Omental fat pad (tissue), 4 donors: ENCODE measurements at places on chromosomes 12 and 14. TPM values are rescaled to one million over a fixed set of nuclear protein-coding genes. Genes with fewer than 3 reads are reported as not detected.

MYL2 gene
- not detected for total RNA-seq

DNA sequence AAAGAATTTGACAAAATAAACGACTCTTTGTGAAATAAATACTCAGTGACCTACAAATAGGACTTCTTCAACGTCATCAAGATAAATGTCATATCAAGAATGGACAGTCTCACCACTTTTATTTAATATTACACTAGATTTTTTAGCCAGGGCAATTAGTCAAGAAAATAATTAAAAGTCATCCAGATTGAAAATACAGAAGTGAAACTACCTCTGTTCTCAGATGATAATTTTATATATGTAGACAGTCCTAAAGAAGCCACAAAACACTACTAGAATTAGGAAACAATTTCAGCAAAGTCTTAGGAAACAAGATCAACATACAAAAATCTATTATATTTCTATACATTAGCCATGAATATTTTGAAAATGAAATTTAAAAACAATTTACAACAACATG lies 689.6 kb upstream of the SEL1L start:
- DNase-seq = no peak

DNA sequence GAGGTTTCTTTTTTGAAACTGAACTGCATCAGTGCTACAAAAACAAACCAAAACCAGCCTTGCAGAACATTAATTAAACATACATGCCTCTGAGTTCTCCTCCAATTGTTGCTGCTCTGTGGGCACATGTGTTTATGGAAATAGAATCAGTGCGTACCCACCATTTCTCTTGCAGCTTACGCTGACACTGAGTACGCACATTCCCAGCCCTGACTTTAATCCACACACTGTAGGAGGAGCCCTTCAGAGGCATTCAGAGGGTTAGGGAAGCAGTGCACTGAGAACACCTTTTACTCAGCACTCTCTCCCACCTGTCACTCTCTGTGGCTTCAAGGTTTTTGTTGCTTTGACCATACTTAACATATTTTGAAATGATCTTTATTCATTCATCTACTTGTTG lies 250.5 kb upstream of the PWP1 start:
- DNase-seq = no peak

NAB2 gene
- total RNA-seq = 15.3 TPM

DBX2 gene
- 3.8 TPM for total RNA-seq

- no peak for DNase-seq
Observed at GRCh38 chr14:55722054-55722453, 142.0 kb downstream of the KTN1 start.

DNA sequence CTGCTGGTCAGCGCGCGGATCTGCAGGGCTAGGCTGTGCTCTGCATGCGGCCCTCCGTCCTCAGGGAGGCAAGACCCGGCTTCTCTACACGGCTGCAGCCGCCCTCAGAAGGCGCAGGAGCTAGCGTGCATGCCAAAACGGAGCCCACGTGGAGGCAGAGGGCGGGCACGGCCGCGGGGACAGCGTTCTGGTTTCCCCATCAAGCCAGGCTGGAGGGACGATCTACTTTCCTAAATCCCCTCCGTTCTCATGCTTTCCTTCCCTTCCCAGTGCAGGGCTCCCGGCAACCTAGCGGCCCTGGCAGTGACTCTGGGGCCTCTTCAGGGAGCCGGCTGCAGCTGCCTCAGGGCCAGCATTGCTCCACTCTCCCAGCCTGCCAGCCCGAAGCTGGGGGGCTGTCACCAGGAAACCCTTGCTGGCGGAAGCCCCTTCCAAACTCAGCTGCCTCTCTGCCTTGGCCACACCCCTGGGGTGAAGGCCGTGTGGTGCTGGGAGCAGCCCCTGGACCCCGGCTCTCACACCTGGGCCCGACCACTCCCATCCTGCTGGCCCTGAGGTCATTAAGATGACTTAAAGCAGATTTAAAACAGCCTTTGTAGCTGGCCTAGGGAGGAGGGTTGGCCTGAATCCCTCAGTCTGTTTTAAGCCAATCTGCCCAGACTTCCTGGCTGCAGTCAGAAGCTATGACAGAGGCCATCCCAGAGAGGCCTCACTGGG lies 9.2 kb upstream of the GOLGA3 start:
- DNase-seq = no peak

GRCh38 chr12:63792338-63792737 lies 12.6 kb downstream of the RXYLT1 start:
- no peak for DNase-seq

- no peak for DNase-seq
Observed at GRCh38 chr12:117277875-117278274, 83.6 kb downstream of the NOS1 start.

DYRK2 gene
- total RNA-seq = 23.4 TPM

GRCh38 chr12:23502259-23502658 lies 447.2 kb downstream of the SOX5 start:
- DNase-seq = no peak

KCNC2 gene
- total RNA-seq = not detected

DNA sequence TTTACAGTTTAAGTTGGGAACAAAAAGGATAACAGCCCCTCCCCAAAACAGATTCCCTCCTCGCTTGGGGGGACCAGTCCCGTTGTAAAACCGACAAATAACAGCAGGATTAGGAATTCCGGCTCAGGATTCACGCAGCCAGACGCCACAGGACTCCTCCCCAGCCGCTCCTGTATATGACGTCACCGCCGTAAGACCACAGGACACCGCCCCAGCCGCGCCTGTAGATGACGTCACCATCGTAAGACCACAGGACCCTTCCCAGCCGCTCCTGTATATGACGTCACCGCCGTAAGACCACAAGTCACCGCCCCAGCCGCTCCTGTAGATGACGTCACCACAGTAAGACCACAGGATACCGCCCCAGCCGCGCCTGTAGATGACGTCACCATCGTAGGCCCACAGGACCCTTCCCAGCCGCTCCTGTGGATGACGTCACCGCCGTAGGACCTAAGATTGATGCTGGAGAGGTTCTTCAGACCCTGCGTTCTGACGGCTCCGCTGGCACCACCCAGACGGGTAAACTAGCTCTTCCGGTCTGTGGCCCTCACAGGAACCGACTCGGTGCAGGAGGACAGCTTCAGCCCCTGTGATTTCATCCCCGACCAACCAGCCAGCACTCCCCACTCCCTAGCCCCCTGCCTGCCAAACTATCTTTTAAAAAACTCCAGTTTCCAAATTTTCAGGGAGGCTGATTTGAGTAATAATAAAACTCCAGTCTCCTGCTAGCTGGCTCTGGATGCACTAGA lies 43.9 kb upstream of the FBRSL1 start:
- DNase-seq = peak; percentile 59

GRCh38 chr14:99350751-99351150 lies 78.8 kb upstream of the BCL11B start:
- DNase-seq = no peak

GRCh38 chr12:100860611-100861010 lies 66.0 kb downstream of the ANO4 start:
- DNase-seq = no peak

GRCh38 chr14:24253936-24254335 lies 9.0 kb downstream of the TGM1 start:
- DNase-seq = no peak

GRCh38 chr12:68119724-68120211 lies 39.8 kb downstream of the IFNG start:
- DNase-seq = no peak

NEUROD4 gene
- not detected for total RNA-seq

- DNase-seq = no peak
Observed at GRCh38 chr14:28121512-28122297, 644.9 kb upstream of the FOXG1 start.

E2F7 gene
- total RNA-seq = not detected

ATXN3 gene
- 23.4 TPM for total RNA-seq

GLIPR1L2 gene
- not detected for total RNA-seq

- DNase-seq = no peak
Observed at GRCh38 chr14:104009297-104009696, 67.0 kb upstream of the RD3L start.

DNA sequence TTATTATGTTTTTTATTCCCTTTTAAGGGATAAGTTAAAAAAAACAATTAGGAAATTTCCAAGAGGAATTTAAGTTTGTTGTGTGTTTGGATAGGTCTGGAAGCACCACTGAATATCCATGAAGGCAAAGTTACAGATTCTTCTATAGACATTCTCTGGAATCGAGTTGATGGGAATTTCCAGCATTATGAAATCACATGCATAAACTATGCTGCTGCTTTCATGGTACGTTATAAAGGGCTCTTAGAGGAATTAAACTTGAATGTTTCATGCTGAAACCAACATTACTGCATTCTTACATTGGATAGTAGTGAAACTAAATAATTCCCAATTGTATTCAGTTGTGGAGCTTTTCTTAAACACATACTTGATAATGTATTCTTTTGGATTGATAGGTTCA lies 21.5 kb upstream of the PTPRQ start:
- DNase-seq = no peak

DNA sequence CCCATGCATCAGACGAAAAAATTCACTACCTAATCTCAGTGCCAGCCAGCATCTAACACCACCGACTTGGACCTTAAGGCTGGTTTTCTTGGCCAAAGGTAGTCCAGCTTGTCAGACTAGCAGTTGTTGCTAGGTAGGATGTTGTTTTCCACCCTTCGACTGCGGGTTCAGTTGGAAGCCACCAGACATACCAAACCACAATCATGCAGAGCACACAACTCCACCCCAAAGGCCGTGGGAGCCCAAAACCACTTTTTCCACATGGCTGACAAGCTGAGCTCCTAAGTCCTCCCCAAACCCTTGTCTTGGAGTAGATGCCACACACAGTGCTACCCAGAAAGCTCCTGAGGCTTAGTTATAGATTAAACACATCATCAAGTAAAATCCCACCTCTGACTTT lies 46.8 kb downstream of the LRIG3 start:
- DNase-seq = no peak

DNA sequence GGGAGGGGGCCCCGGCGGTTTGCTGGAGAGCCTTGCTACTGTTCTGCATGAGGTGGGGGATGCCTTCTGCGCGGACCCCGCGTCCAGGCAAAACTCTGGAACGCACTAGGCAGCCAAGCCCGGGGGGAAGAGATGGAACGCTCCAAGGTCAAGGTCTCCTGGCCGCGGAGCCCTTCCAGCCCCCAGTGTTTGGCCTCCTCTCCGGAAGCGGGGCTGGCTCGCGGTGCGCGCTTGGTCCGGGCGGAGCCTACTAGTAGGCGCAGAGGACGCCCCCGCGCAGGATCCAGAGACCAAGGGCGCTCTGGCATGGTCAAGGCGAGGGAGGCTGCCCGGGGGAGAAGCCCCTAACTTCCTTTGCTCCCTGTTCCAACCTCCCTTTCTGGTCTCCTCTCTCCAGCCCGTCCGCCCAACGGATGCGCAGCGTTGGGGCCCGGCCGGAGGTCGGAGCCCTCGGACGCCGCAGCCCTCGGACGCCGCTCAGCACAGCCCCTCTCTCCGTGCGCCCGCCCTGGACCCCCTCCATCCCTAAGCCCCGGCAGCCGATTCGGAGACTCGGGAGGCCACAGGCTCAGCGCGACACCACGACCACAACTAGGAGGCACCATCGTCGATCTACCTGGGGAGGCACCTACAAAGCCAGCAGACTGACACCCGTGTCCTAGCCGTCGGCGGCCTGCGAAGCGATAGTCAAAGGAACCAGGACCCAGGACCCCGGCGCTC lies 669 bp upstream of the KCNK13 start:
- no peak for DNase-seq

- DNase-seq = no peak
Observed at GRCh38 chr12:49615725-49616124, 7.6 kb upstream of the PRPF40B start.

- DNase-seq = no peak
Observed at GRCh38 chr14:93725002-93725582, 63.2 kb downstream of the PRIMA1 start.

TCTN2 gene
- 6.5 TPM for total RNA-seq

DNA sequence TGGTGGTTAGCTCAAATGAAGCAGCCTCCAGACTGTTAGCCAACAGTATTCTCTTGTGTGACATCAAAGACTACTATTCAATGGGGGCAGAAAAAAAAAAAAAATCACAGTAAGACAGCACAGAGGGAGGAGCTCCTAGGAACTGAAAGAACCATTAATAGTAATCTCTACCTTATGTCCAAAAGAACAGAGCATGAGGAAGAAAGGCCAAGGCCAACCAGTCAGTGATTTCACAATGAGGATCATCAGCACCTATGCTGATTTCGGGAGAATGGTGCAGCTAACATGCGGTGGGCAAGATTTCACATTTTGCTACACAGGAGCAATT lies 66.3 kb upstream of the SOX5 start:
- DNase-seq = no peak

- DNase-seq = no peak
Observed at GRCh38 chr14:104393199-104393897, 186.2 kb upstream of the C14orf180 start.
